ENCODE measurements at places on chromosomes 13 and 19. TPM values are rescaled to one million over a fixed set of nuclear protein-coding genes. Genes with fewer than 3 reads are reported as not detected.
A peak's percentile ranks its signal among the peaks of the same experiment; 100 is the strongest.

GRCh38 chr13:95247171-95247570 lies 54.1 kb downstream of the ABCC4 start:
- no peaks in the 10 kb centered on the region for H3K4me1 ChIP-seq
- ATAC-seq, result no peak
- H3K27me3 ChIP-seq, result no peaks in the 10 kb centered on the region
- no peak overlapping the region for H3K4me3 ChIP-seq
- H3K36me3 ChIP-seq, result no peaks in the 10 kb centered on the region

DNA sequence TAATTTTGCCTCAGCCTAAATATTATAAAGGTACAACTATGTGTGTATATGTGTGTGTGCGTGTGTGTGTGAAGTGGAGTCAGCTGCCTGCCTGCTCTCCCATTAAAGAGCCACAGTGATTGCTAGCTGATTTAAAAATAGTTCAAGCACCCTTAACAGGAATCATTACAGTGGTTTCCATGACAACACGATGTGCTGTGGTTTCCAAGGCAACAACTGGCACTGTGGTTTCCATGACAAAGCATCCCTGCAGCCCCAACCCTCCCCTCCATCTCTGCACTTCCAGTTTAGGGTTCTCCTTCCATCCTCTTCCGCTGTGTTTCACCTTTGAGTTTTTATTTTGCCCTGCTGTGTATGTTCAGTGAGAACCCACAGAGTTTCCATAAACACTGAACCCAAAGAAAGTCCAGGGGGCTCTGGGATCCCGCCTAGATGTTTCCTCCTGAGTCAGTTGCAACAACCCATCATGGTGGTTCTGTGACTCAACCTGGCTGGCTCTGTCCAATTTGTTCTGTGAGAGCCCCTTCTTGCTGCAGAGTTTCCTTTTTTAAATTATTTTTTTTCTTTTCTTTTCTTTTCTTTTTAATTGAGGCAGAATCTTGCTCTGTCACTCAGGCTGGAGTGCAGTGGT lies 7.1 kb upstream of the PNMA8A start:
- no peak for ATAC-seq
- no peak overlapping the region for H3K4me3 ChIP-seq
- peaks cover 38% of the 10 kb centered on the region for H3K27me3 ChIP-seq

DNA sequence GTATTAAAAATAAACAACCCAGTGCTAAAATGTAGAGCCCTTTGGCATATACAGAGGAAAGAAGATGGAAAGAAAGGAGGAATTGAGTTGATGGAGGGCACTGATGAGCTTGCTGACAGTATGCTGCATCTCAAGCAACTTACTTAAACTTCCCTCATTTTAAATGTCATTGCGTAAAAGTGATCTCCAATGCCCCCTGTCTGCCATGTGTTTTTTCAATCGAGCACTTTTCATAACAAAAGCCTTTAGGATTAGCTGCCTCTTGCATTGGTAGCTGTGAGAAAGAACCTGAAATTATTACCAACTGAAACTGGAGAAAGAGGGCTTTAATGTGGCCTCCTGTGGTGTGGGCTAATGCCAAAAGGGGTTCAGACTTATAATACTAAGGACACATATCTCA lies 541.6 kb downstream of the SUCLA2 start:
- H3K36me3 ChIP-seq, result no peaks in the 10 kb centered on the region
- no peak overlapping the region for H3K27ac ChIP-seq
- H3K27me3 ChIP-seq, result no peaks in the 10 kb centered on the region
- H3K4me3 ChIP-seq, result no peak overlapping the region
- no peaks in the 10 kb centered on the region for H3K4me1 ChIP-seq
- ATAC-seq, result no peak

The CTXN1 gene
- 18.3 TPM for total RNA-seq

The GRAMD1A gene
- total RNA-seq, result 35.9 TPM

The UFM1 gene
- total RNA-seq, result 52.5 TPM

The EFNB2 gene
- total RNA-seq, result 23.4 TPM

DNA sequence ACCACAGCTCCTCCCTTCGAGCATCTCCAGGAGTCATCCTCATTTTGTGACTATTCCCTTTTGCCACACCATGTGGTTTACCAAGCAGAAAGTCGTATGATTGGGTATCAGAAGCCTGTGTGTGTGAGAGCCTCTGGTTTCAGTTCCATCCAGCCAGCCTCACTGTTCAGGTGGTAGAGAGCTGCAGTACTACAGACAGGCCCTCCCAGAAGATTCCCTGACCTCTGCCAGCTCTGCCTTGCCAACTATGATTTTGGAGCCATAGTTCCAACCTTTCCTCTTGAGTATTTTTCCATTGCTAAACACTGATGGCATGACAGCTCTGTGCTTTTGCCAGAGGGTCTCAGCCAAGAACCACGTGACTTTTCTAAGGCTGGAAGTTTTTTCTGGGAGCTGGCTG lies 82.5 kb downstream of the DHRS12 start:
- peaks cover 7% of the 10 kb centered on the region for H3K36me3 ChIP-seq
- peaks cover 12% of the 10 kb centered on the region for H3K4me1 ChIP-seq
- no peak overlapping the region for H3K4me3 ChIP-seq
- no peak overlapping the region for H3K27ac ChIP-seq
- H3K27me3 ChIP-seq, result no peaks in the 10 kb centered on the region
- peak; percentile 79 for ATAC-seq

The RPL13A gene
- 2,018 TPM for total RNA-seq

GRCh38 chr19:35932291-35932936 lies 3.8 kb upstream of the LRFN3 start:
- ATAC-seq, result no peak
- H3K4me3 ChIP-seq, result no peak overlapping the region
- no peak overlapping the region for H3K27ac ChIP-seq

DNA sequence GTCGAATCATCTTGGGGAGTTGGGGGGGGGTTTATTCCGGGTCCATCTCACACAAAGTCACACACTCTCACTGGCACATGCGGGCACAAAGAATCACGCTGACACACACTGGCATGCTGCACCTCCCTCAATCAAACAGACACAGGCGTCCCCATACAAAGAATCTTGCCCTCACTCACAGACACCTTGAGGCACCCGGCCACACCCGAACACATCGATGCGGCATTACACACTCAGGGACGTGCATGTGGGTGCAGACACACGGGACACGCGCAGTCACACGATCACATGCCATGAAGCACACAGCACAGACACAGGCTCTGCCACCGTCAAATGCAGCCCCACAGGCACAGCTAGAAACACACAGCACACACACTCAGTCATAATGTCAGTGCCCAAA lies 7.8 kb downstream of the NFIX start:
- H3K4me1 ChIP-seq, result peaks cover 60% of the 10 kb centered on the region
- H3K4me3 ChIP-seq, result peak overlapping the region; percentile 54
- H3K36me3 ChIP-seq, result peaks cover 5% of the 10 kb centered on the region
- peak overlapping the region; percentile 98 for H3K27ac ChIP-seq
- no peak for ATAC-seq
- H3K27me3 ChIP-seq, result no peaks in the 10 kb centered on the region

- no peaks in the 10 kb centered on the region for H3K27me3 ChIP-seq
- no peak overlapping the region for H3K4me3 ChIP-seq
- H3K4me1 ChIP-seq, result no peaks in the 10 kb centered on the region
Observed at GRCh38 chr13:48859272-48860105, 116.2 kb upstream of the FNDC3A start.

- ATAC-seq, result peak; percentile 53
- H3K27ac ChIP-seq, result peak overlapping the region; percentile 98
- peak overlapping the region; percentile 61 for H3K4me3 ChIP-seq
- H3K36me3 ChIP-seq, result peaks cover 16% of the 10 kb centered on the region
- H3K27me3 ChIP-seq, result no peaks in the 10 kb centered on the region
Observed at GRCh38 chr19:1172353-1173158, 1.5 kb downstream of the SBNO2 start.

GRCh38 chr13:99757756-99758459 lies 213.7 kb downstream of the ZIC5 start:
- H3K4me3 ChIP-seq, result no peak overlapping the region
- no peaks in the 10 kb centered on the region for H3K4me1 ChIP-seq
- no peaks in the 10 kb centered on the region for H3K27me3 ChIP-seq
- no peaks in the 10 kb centered on the region for H3K36me3 ChIP-seq
- no peak for ATAC-seq
- no peak overlapping the region for H3K27ac ChIP-seq

DNA sequence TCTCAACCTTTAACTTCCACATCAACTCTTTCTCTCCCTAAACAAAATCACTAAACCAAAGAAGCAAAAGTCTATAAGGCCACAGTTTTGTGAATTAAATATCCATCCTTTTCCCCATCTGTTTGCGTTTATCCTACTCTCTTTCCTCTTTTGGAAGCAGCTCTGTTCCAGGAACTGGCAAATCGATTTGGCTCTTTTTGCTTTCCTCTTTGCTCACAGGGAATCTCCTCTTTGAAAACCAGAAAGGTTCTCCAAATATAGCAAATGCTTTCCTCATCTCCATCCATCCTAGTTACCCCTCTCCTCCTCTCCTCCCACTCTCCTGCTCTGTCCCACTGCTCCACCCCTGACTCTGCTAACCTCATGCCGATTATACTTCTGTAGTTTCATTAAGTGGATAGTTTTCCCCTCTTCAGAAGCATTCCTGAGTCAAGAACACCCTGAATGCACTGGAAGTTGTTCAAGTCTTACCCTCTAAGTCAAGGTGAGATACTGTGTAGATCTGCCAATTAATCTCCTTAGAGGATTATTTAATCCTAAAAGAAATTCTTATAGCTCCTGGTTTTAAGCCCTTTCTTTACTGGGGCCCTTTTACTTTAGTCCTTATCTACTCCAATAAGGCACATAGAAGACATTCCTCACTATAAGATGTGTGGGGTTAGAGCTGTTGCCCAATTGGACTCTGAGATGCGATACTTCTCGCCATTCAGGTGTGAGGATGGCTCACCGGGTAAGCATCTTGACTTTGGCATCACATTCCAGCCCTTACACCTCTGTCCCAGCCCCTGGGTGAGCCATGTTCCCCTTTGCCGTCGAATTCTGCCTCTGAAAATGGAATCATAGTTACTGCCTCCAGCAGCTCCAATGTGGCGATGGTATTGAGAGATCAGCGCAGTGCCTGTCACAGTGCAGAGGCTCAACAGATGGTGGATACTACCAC lies 67.6 kb downstream of the COL4A2 start:
- ATAC-seq, result no peak
- H3K4me3 ChIP-seq, result no peak overlapping the region
- no peaks in the 10 kb centered on the region for H3K27me3 ChIP-seq
- H3K4me1 ChIP-seq, result peaks cover 42% of the 10 kb centered on the region

GRCh38 chr13:109870274-109870673 lies 83.9 kb upstream of the IRS2 start:
- no peak for ATAC-seq
- peak overlapping the region; percentile 62 for H3K27ac ChIP-seq
- no peaks in the 10 kb centered on the region for H3K4me1 ChIP-seq
- peak overlapping the region; percentile 44 for H3K4me3 ChIP-seq

DNA sequence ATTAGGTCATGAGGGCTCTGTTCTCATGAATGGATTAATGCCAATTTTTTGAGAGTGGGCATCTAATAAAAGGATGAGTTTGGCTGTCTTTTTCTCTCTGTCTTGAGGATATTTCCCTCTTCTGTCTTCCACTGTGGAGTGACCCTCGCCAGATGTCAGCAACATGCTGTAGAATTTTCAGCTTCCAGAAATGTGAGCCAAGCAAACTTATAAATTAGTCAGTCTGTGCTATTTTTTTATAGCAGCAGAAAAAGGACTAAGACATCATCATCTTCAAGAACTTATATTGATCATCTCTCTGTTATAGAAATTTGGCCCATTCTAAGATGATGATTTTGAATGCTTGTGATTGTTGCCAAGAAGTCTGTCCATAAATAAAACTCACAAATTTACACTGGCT lies 431.4 kb downstream of the FGF9 start:
- H3K36me3 ChIP-seq, result no peaks in the 10 kb centered on the region
- H3K4me1 ChIP-seq, result no peaks in the 10 kb centered on the region
- ATAC-seq, result no peak
- H3K27me3 ChIP-seq, result no peaks in the 10 kb centered on the region
- H3K27ac ChIP-seq, result no peak overlapping the region
- H3K4me3 ChIP-seq, result no peak overlapping the region

GRCh38 chr19:4027146-4027545 lies 19.6 kb downstream of the PIAS4 start:
- H3K4me3 ChIP-seq, result no peak overlapping the region
- H3K36me3 ChIP-seq, result peaks cover 89% of the 10 kb centered on the region
- H3K27ac ChIP-seq, result no peak overlapping the region
- H3K4me1 ChIP-seq, result peaks cover 18% of the 10 kb centered on the region
- no peak for ATAC-seq

DNA sequence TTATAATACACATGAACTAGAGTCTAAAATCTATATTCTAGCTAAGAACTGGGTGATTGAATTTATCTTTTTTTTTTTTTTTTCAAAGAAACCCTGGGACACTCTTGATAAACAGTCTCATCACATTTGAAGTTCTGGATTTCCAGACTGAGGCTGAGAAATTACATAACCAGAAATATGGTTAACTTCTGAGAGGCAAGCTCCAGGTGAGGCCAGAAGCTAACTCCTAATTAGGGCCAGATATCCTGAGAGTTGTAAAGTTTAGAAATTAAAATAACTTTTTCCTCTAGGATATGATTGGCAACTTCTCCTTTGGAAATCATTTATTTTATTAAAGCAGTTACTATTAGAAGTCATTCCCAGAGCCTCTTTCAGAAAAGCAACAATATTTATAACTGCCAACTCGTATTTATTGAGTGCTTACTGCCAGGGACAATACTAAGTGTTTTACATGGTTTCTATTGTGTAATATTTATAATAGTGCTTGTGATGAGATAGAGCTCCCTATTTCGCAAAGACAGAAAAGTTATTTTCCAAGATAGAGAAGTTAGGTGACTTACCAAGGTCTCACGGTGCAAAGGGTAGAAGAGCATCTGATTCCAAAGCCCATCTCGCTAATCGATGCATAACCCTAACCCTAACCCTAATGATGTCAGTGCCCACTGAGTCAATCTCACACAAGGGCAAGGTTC lies 187.7 kb downstream of the DCT start:
- H3K4me3 ChIP-seq, result no peak overlapping the region
- no peaks in the 10 kb centered on the region for H3K4me1 ChIP-seq
- H3K27me3 ChIP-seq, result no peaks in the 10 kb centered on the region
- H3K27ac ChIP-seq, result no peak overlapping the region

GRCh38 chr19:800360-801029 lies 3.2 kb downstream of the PTBP1 start:
- peak overlapping the region; percentile 98 for H3K4me3 ChIP-seq
- peak overlapping the region; percentile 63 for H3K27ac ChIP-seq
- H3K36me3 ChIP-seq, result peaks cover 38% of the 10 kb centered on the region
- ATAC-seq, result no peak
- H3K27me3 ChIP-seq, result no peaks in the 10 kb centered on the region
- H3K4me1 ChIP-seq, result peaks cover 5% of the 10 kb centered on the region

The PLIN3 gene
- 23.7 TPM for total RNA-seq

The CYP2A7 gene
- not detected for total RNA-seq

DNA sequence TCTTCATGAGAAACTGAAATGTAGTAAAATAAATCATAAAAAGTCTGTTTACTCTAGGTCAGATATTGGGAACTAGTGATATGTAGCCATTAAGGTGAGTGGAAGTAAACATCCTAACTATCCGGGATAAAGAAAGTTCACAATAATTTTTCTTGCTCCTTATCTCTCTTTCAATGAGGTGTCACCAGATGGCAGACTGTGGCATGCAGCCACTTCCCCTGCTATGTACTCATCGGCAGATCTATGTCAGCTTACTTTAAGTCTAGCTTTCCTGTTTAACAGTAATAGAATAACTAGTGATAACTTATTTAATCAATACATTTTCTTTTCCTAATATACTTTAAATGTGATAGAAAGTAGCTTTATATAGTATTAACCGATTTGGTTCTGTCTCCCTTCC lies 181.9 kb downstream of the NDFIP2 start:
- H3K27me3 ChIP-seq, result no peaks in the 10 kb centered on the region
- H3K36me3 ChIP-seq, result no peaks in the 10 kb centered on the region
- H3K27ac ChIP-seq, result no peak overlapping the region
- H3K4me1 ChIP-seq, result peaks cover 4% of the 10 kb centered on the region
- ATAC-seq, result no peak
- no peak overlapping the region for H3K4me3 ChIP-seq
